WERI-Rb-1 (cell line): ENCODE measurements at places on chromosomes 1 and 21.
A peak's percentile ranks its signal among the peaks of the same experiment; 100 is the strongest.

- no peak for DNase-seq
Measured at GRCh38 chr1:48730164-48730910, 46.4 kb downstream of the BEND5 start.

DNA sequence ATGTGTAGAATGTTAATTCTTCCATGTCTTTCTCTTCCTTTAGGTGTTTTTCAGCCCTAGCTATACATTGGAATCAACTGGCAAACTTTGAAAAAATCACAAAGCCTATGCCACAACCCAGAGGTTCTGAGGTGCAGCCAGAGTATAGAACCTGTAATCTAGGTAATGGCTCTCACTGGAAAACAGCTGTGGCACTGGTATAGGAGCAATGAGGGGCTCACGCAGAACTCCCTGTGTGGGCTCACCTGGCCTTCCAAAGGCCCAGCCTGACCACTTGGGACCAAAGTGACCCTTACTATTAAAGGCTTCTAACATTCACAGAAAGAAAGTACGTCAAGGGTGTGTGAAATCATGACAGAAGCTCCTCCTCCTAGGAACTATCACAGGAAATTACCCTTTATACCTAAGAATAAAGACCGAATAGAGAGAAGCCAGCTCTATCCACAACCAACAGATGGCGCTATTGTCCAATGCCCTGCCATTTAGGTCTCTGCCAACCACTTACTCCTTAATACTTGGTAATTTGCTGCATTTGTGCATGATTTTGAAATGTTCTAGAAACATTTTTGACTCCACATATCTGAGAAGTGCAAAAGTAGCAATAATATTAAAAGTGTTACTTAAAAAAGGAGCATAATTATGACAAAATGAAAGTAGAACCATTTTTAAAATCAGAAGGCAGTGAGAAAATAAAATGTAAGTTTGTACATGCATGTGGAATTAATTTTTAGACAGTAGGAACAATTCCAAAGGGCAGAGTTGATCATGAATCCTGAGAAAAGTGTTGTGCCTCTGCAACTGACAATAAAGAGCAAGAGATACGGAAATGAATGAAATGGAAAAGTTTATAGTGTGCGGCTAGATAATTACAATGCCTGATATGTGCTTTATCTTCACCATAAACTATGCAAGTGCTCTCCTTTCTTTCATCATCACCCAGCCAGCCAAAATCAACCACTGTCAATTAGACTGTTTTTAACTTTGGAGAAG, 93.1 kb upstream of the HAO2 start:
- peak; percentile 55 for DNase-seq

DNA sequence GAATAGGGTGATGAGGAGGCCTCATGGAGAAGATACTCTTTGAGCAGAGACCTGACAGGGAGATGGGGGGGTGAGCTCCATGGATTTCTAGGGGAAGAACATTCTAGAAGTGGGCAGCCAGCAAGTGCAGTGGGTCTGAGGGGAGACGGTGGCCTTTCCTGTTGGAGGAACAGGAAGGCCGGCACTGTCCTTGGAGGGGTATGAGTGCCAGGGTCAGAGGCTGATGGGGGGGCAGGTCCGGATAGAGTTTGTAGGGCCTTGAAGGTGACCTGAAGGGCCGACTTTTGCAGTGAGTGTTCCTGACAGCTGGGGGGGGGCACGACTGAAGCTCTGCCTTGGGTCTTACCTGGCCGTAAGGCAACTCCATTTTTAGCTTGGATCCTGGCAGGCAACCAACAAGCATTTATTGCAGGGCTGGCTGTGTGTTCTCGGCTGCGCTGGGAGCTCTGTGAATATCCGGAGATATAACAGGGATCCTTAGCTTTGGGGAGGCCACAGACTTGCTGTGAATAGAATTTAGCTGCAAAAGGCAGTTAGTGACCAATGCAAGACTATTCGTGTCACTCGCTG, 130.6 kb downstream of the MRPS6 start:
- DNase-seq: no peak

- DNase-seq: no peak
Measured at GRCh38 chr1:201742955-201743805, 85.8 kb upstream of the IPO9 start.

GRCh38 chr1:39104158-39105060, 78.3 kb downstream of the NDUFS5 start:
- peak; percentile 27 for DNase-seq

DNA sequence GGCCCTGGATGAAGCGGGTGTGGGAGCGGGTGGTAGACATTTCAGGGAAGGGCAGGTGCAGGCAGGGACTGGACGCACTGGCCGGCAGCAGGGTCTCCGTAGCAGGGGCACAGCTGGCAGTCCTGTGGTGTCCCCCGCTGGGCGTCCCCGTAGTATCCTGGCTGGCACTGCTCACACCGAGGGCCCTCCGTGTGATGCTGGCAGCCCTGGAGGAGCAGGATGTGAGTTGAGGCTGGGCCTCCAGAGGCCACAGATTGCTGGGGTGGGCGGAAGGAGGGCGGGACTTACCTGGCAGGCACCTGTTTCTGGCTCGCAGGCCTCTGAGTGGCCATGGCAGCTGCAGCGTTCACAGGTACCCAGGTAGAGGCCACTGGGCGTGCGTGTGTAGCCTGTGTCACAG, 62.3 kb downstream of the LDLRAD2 start:
- no peak for DNase-seq

GRCh38 chr21:31366825-31367224, 22.8 kb upstream of the TIAM1 start:
- DNase-seq: no peak

GRCh38 chr1:187862506-187862905, 1033.8 kb downstream of the PLA2G4A start:
- no peak for DNase-seq

GRCh38 chr1:205523261-205523890, 18.9 kb downstream of the CDK18 start:
- DNase-seq: no peak

DNA sequence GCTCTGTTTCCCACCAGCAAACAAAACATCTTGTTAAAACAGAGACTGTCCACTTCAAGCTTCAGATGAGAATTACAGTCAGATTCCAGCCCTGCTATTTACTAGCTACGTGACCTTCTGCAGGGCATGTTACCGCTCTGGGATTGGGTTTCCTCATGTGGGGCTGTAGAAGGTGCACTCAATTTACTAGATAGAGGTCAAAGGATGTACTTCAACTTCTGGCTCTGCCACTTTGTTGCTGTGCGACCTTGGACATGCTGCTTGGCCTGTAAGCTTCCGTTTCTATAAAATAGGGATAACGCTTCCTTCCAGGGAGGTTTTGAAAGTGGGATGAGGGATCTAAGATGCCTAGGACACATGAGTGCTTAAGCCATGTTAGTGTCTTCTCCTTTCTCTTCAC, 46.0 kb upstream of the LRIG2 start:
- DNase-seq: no peak

- DNase-seq: peak; percentile 48
Measured at GRCh38 chr1:226626577-226626956, 78.0 kb downstream of the STUM start.

DNA sequence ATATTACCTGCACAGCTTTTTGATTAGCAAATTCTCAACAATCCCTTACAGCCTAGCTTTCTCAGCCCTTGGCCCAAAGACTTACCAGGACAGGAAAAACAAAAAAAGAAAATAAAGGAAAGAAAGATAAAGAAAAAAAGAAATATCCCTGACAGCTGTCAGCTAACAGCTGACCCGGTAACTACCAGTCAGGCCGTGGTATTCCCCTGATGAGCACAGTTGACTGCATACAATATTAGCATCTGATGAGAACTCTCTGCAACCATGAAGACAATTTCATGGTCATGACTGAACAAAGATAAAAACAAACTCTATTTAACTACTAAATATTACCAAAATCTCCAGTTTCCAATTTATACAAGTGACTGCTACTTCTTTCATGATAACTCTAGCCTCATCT, 798.8 kb downstream of the PLA2G4A start:
- no peak for DNase-seq

DNA sequence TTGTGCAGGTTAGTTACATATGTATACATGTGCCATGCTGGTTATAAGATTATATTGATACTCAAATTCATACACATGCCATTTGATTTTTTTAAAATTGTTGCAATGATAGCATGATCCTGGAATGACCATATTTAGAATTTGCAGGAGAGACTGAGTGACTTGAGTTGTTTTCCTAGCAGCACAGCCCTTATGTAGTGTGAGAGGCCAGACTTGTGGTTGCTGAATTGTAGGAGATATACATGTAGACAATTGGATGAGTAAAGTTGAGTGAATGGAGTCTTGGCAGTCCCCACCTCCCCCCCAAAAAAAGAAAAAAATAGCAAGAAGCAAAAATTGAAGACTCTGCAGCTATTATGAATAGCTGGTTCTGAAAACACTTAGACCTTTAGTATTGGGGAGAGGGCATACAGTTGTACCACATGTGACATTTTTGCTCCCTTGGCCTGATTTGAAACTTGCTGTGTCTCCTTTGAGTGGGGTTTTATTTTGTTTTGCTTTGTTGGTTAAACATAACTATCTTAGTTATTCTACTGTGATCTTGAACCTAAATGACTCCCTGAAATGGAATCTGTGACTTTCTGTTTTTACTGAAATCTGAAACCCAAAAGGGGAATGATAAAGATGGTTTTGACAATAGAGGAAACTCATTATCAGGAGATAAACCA, 280.3 kb downstream of the HMCN1 start:
- no peak for DNase-seq

DNA sequence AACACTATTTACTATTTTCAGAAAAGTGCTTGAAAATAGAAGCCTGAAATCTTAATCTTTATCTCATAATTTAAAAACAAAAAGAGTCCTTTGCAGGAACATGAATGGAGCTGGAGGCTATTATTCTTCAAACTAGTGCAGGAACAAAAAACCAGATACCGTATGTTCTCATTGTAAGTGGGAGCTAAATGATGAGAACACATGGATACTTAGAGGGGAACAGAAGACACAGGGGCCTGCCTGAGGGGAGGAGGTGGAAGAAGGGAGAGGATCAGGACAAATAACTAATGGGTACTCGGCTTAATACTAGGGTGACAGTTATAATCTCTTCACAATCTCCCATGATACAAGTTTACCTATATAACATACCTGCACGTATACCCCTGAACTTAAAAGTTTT, 176.3 kb downstream of the SDCCAG8 start:
- DNase-seq: peak; percentile 31

GRCh38 chr1:3349161-3349967, 105.1 kb upstream of the ARHGEF16 start:
- DNase-seq: peak; percentile 28

GRCh38 chr21:41593051-41593759, 85.2 kb upstream of the TMPRSS2 start:
- DNase-seq: no peak

GRCh38 chr1:162316187-162316586, 60.5 kb downstream of the SPATA46 start:
- DNase-seq: no peak

- no peak for DNase-seq
Measured at GRCh38 chr1:118825619-118826018, 162.5 kb downstream of the TBX15 start.

DNA sequence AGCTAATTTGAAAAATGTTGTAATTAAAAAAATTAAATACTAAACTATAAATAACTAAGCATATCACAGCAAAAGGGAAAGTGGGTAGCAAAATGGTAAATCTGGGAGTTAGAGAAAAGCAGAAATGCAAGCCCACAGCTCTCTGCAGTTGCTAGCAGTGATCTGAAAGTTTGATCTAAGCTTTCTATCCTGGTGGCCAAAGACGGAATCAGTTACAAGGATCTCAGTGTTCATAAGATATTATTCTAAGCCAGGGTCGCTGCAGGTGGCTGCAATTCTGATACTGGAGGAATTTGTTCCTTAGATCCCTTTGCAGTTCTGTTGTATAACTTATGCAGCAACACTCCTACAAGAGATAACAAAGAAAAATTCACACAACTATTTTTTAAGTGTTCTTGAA, 363.7 kb downstream of the SETD4 start:
- DNase-seq: no peak

DNA sequence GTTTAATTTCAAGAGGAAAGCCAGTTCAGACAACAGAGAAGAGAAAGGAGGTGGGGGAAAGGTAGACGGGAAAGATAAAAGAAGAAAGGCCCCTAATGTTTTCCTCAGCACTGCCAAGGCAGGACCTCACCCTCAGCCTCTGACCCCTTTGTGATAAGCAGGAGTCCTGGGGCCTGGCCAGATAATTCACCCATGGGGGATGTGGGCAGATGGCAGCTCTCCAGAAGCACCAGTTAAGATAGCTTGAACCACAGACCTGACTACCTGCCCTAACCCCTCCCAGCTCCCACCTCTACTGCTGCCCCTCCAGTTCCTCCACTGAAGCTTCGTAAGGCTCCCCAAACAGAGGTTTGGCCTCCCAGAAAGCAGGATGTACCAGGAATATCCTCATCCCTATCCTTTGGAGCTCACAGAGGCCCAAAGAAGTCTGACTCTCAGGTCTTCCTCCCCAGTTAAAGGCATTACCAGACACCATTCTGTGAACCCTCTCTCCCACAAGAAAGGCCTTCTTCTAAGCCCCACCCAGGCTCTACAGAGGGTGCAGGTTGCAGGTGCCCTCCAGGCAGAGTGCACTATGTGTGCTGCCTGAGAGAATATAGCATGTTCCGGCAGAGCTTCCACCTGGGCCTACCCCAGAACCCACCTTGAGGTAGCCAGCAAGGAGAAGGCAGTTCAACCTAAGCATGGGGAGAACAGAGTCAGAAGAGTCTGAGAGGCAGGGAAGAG, 9.2 kb upstream of the SNAPIN start:
- DNase-seq: peak; percentile 60

- no peak for DNase-seq
Measured at GRCh38 chr1:197218857-197219256, 49.2 kb upstream of the CRB1 start.

DNA sequence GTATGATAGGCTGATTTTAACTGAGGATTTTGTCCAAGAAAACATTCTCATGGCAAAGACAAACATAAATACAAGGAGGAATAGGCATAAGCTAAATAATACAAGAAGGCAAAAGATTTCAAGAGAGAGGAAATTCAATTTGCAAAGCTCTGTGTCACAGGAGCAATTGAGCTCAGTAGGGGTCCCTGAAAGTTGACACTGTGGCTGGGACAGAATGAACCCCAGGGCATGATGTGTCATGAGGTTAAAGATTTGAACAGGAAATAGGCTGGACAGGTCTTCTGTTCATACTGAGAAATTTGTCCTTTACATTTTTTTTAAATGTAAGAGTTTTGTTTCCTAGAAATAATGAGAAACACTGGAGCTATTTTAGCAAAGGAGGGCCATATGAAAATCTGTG, 555.4 kb upstream of the NEGR1 start:
- DNase-seq: no peak

DNA sequence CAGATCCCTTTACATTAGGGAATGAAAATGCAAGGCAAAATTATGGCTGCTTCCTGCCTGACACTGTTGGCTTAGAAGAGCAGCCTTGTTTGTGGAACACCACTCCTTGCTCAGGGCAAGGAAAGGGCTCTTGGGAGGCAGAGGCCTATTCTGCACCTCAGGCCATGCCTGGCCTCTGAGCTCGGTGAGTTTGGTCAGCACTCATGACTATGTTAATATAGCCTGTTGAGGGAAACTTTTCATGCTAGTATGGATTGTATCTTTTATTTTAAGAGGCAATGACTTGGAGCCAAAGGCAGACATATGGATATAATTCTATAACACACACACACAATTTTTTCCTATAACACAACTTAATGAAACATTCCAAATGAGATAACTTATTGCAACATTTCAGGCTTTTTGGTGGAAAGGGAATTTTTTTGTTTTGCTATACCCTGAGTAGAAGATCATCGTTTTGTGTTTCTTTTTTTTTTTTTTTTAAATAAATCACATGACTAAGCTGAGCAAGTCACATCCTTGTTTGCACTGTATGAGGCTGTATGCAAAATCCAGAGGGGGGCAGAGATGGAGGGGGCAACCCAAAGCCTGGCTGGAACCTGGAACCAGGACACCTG, 5.6 kb upstream of the YRDC start:
- DNase-seq: no peak

GRCh38 chr1:112317611-112318062, 78.4 kb upstream of the CTTNBP2NL start:
- DNase-seq: no peak
